HS-27A (cell line): ENCODE measurements at places on chromosomes 3 and 15.

- peak; percentile 62 for DNase-seq
These were observed 325.3 kb downstream of the THSD4 start for GRCh38 chr15:71440489-71441110.

GRCh38 chr15:29699791-29700190 is 122.5 kb downstream of the TJP1 start:
- no peak for DNase-seq

GRCh38 chr15:33468740-33469139 is 158.0 kb downstream of the RYR3 start:
- no peak for DNase-seq

GRCh38 chr15:73239564-73240215 is 129.1 kb downstream of the HCN4 start:
- DNase-seq: no peak

DNA sequence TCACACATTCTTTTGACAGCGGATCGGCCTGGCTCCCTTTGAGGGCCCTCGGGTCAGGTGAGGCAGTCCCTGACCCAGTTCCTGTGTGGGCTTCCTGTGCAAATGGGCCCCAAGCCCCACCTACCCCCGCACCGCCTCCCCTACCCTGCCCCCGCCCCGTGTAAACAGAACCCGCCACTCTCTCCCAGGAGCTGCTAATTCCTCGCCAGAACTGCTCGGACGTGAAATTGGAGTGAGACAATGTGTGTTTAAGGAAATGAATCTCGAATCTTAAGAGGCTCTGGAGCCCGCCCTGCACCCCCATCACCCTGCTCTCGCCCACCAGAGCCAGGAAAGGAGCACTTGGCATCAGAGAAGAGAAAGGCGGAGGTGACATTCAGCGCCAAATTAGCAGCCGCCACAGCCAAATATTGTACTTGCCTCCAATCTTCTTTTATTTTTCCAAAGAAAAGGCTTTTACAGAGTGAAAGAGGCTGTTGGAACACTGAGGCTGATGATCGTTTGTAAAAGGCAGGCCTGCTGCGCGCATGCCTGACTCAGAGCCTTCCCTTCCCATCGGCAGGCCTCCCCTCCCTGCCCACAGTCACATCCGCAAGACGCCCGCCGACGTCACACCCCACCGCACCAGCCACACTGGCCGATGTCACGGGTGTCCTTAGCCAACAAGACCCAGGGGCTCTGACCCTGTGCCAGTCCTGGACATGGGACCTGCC is 53.1 kb downstream of the CACNA2D2 start:
- no peak for DNase-seq

DNA sequence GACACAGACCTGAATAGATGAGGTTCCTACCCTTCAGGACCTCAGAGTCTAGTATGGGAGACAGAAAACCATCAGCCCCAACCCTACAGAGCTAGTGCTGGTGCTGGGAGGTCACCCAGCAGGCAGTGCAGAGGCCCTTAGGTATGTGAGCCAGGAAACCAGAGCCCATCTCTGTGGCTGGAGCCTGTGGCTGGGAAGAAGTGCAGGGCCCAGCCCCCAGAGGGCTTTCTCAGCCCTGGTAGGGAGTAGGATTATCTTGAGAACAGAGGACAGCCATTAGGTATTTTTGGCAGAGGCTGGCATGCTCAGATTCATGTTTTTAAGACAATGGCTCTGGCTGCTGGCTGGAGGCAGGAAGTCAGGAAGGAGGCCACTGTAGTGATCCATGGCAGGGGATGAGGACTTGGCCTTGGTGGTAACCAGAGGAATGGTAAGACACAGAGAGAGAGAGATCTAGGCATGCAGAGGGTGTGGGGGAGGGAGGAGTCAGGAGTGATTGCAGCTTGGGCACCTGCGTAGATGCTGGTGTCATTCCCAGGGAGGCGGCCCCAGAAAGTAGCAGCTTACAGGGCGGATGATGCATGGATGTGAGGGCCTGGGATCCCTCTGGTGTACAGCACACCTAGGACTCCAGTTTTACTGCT is 220.9 kb upstream of the EIF1B start:
- no peak for DNase-seq

DNA sequence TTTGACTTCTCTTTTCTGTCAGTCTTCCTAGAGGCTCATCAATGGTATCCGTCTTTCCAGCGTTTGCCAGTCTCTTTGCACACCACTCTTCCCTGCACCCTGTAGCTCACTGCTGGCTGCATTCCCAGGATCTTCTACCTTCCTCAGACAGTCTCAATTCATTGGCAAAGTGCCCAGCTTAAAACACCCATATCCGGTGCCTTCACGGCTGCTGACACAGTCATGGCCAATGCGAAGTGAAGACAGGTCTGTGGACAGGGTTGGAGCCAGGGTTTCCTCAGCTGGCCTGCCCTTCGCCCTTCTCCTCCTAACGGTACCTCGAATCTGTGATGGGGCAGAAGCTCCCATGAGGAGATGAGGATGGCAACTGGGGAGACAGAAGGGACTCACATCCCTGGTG is 36.1 kb downstream of the PTH1R start:
- no peak for DNase-seq

GRCh38 chr15:79035111-79035601 is 55.4 kb downstream of the RASGRF1 start:
- no peak for DNase-seq

GRCh38 chr3:49966233-49966942 is 26.4 kb downstream of the RBM6 start:
- DNase-seq: no peak

- no peak for DNase-seq
These were observed 14.2 kb downstream of the TMEM43 start for GRCh38 chr3:14138878-14139655.

- no peak for DNase-seq
These were observed 2.7 kb downstream of the PPP1R14D start for GRCh38 chr15:40825661-40826422.

DNA sequence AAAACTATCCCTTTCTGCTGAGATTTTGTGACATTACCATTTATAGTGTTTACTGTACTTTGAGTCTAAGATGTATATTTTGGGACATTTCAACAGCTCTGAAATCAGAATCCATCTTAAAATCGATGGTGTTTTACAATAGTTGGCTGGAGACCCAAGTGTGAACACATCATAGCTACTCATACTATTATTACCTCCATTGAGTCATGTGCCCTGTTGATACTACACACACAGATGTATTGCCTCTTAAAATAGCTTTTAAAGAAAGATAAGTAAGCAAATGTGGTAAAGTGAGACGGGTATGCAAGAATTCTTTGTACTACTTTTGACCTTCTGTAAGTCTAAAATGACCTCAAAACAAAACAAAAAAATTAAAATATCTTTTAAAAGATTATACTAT is 6.7 kb downstream of the LMOD3 start:
- DNase-seq: no peak

DNA sequence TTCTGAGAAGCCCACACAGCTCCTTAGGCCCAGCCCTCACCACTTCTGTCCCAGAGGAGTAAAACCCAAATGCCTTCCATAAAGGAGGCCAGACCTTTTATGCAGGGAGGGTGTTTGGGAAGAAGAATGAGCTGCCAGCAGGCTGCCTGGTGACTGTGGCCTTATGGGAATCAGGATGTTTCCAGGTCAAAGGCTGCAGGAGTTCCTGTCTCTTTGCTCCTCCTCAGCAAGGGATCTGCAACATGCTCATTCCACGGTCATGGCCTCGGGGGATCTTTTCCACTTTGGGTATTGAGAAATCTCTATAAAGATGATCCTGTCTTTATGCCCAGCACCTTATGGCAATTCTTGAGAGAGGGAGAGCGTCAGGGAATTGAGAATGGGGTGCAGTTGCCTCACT is 25.2 kb upstream of the MAGEF1 start:
- no peak for DNase-seq

DNA sequence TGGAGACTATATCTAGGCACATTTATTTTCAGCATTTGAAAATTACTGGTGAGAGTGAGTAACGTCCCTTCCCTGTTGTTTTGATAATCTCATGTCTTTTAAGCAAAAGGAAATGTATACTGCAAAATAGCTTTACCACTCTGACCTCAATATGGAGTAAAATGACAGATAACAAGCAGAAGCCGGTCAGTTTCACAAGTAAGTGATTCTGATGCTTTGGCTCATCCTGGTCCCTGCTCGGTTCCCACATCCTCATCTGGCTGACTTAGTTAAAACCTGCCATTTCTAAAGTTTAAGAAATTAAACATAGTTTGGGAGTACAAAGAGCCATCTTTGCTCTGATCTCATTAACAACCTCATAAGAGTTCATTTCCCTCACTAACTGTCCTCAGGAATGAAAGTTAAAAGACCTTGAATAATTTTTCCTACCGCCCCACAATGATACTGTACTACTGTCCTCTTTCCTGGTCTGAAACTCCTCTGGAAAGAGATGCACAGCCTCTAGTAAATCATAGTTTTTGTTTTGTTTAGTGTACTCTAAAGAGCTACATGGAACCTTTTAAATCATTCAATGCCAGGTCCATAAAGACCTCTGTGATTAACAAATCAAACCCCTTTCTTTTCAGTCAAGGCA is 72.3 kb upstream of the ICE2 start:
- DNase-seq: no peak

DNA sequence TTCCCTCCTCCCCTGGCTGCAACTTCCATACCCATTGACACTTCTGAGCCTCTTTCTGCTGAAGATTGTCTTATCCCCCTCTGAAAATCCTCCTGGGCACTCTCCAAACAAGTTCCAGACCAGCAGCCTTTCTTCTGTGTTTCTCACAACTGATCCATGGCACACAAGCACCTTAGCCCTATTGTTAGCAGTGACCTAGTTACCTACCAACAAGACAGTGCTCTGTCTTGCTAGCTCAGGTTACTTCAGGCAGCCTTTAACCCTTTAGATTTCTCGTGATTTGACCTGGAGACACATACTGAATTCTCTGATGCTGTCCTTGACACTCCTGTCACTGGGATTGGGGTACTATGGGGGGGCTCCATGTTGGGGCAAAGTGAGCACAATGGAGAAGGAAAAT is 82.1 kb downstream of the GTF2E1 start:
- no peak for DNase-seq

GRCh38 chr15:91319371-91320059 is 219.5 kb downstream of the SV2B start:
- DNase-seq: no peak
